ENCODE measurements at places on chromosomes 13 and 19.
A peak's percentile ranks its signal among the peaks of the same experiment; 100 is the strongest.

DNA sequence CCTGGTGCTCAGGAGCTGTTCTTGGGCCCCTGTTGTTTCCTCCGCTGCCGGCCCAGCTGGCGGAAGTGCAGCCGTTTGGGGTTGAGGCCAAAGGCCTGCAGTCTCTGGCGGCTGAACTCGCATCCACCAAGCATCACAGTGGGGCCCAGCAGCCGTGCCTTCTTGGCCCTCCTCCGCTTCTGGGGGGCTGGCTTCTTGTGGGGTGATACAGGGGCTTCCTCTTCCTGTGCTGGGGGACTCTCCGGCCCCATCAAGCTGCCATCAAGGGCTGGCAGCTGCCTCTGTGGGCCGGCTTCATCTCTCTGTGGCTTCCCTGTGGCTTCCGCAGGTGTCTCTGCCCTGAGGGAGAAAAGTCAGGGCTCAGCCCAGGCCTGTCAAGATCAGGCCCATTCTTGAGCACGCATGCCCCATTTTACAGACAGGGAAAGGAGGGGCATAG is 10.3 kb downstream of the ATG4D start:
- DNase-seq, result no peak

DNA sequence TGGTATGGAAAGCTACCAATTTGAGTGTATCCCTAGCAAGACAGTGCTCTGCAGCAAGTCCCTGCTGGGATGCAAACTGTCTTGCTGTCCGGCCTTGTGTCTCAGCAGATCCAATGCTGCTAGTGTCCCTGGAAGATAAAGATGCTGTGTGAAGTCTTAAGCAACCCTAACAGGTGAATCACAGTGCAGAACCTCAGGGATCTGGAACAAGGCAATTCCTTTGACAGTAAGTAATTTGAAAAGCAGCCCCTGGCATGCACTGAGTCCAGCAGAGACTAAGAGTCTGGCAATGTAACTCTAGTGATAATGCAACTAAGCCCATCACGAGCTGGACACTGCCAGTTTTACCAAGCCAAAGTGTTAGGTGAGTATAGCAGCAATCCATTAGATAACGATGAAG is 1.7 kb upstream of the UCHL3 start:
- no peak for DNase-seq

DNA sequence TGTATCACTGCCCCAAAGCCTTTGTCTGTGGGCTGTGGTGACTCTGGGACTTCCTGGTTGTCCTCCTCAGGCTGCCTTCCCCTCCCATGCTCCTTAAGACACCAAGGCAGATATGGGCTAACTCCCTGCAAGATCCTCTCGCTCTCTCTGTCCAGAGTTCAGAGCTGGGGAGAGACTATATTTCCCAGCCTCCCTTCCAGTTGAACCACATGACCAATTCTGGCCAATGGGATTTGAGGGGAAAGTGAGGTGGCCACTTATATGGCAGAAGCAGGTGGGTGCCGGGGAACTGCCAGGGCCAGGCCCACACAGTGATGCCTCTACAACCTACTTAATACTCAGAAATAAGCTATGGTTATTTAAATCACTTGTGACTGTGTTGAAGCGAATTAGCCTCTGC is 16.2 kb upstream of the ANGPTL8 start:
- DNase-seq, result no peak

DNA sequence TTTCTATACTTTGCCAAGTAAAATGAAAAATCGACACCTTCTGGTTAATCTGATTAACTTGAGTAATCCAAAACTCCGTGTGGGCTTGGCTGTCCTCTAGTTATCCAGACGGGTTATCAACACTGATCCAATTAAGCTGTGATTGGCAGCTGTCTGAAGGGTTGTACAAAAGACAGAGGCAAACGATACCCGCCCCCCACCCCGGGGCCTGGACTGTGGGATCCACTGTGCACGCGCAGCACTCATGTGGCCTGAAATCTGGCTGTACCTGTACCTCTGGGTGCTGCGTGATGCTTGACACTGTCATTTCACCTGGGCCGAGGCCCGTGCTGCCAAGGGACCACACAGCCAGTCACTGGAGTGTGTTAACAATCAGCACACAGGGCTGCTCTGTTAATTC is 53.5 kb downstream of the COL4A2 start:
- DNase-seq, result no peak

DNA sequence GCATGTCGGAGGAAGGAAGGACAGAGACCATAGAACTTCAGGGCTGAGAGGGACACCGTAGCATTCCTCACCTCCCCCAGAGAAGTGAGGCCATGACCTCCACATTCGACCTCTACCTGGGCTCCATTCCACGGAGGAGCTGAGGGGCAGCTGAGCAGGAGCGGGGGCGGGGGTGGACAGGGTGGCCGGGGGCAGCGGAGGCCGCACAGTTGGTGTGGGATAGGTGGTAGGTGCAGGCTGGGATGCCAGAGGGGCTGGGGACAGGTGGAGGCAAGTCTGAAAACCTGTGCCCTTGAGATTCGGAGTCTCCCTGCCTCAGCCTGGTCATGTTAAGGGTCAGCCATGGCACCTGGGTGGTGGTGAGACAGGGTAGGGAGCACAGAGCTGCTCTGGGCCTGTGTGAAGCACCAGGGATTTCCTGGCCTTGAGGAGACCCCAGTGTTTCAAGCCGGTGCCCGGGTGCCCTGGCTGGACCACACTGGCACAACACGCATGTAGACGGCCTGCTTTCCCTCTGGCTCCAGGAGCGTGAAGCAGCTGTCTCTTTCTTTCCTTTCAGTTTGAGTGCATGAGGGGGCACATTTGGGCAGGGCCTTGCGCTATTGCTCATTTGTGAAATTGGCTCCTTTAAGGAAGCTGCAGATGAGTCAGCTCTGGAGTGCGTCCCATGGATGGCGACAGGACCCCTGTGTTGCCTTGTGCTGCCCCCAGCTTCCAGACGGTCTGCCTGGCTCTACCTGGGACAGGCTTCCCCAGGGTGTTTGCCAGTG is 51.8 kb downstream of the TSSK6 start:
- no peak for DNase-seq

- no peak for DNase-seq
Observed at GRCh38 chr13:22536851-22537250, 643.9 kb upstream of the SGCG start.

DNA sequence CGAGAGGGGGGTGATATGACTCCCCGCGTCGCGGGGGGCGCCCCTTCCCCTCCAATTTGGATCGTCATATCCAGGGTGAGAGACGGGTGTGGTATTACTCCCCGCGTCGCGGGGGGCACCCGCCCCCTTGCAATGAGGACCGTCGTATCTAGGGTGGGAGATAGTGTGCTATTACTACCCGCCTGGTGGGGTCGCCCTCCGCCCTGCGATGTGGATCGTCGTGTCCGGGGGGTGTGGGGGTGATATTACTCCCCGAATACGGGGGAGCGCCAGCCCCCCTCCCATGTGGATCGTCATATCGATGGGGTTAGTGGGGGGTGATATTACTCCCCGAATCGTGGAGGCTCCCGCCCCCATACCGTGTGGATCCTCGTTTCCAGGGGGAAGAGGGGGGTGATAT is 29.2 kb upstream of the RGCC start:
- DNase-seq, result peak; percentile 31
